ENCODE measurements at places on chromosomes 7 and 10.

DNA sequence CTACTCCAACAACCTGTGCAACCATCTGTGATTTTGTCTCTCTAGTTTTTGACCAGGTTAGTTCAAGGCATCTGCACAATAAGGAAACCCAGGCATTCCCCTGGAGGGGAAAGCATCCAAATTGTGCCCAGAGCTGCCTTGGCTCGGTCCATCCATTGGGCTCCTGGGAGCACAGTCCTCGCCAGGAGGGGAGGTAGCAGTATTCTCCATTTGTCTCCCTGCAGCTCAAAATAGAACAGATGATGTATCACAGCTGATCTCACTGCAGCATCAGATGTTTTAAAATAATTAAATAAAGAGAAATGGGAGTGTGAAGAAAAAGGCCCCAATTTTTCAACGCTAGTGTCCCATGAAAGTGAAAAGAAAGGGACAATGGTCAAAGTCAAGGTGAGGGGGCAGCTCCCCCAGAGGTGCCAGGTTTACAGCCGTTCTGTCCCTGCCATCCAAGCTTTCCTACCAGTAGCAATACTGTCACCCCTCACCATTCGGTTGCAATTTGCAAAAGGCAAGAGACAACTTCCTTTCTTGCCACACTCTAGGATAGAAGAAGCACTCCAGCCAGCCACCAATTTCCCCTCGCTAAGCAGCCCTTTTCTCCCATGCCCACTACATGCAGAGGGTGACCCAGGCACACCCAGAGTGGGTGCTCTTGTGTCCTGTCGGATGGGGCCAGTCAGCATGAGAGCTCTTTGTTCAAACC, 43.7 kb downstream of the KCNMA1 start:
- no peak for DNase-seq

DNA sequence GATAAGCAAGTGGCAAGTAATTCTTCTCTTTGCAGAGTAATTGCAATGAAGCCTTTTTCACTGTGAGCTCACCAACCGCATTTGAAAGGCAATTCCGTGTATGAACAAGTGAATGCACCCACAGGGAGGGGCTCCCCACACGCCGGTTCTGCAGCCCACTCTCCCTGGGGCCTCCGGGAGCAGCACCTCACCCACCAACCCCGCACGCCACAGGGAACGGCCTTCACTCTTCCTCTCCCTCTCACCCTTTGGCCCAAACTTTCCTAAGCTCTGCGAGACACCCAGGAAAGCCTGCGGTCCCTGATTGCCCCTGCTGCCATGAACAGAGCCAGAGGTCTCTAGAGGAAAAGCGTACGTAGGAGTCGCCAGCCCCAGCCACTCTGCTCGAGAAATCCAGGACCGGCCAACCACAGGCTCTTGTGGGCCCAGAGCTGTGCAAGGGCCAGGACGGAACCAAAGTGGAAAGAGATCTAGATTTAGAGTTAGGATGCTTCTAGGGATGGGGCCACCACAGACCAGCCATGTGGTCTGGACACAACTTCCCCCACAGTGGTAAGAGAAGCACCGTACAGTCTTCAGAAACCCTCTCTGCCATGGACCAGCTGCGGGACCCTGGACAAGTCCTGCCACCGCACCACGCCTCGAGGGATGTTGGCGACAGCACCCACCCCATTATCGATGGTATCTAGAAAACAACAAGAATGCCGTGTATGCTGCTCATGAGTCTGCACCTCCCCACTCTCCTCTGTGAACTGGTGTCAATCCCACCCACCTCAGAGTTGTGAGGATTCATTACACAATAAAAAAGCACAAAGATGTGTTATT, 3.6 kb downstream of the WDR86 start:
- no peak for DNase-seq

- peak; percentile 79 for DNase-seq
Observed at GRCh38 chr7:134458806-134459698, at the start of gene AKR1B1. Gene AKR1B1 (minus strand): TSS chr7:134459100. CDS start chr7:134459062, 38 bp downstream.

- no peak for DNase-seq
Observed at GRCh38 chr10:18659819-18660535, 746 bp downstream of the ARL5B start.

DNA sequence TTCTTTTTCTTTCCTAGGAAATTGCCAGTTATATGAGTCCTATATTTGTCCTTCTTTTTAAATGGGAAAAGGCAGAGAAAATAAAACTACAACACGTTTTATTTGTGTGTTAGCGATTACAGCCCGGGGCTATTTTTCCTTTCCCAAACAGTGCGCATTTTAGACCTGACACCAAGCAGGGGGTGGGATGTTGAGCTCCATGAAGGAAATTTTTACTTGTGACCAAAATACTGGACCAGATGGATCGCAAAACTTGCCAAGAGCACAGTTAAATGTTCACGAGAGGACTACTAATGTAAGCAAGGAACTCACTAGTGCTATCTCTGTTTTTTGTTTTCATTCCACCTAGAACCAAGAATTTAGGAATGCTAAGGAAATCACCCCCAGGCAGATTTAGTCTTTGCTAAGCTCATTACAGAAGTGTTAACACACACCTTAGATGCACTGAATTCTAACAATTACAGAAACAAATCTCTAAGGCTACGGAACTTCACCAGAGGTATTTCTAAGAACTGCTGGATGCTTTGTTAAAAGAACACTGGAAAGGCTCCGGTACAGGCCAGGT, 114.8 kb downstream of the JAZF1 start:
- DNase-seq: no peak

DNA sequence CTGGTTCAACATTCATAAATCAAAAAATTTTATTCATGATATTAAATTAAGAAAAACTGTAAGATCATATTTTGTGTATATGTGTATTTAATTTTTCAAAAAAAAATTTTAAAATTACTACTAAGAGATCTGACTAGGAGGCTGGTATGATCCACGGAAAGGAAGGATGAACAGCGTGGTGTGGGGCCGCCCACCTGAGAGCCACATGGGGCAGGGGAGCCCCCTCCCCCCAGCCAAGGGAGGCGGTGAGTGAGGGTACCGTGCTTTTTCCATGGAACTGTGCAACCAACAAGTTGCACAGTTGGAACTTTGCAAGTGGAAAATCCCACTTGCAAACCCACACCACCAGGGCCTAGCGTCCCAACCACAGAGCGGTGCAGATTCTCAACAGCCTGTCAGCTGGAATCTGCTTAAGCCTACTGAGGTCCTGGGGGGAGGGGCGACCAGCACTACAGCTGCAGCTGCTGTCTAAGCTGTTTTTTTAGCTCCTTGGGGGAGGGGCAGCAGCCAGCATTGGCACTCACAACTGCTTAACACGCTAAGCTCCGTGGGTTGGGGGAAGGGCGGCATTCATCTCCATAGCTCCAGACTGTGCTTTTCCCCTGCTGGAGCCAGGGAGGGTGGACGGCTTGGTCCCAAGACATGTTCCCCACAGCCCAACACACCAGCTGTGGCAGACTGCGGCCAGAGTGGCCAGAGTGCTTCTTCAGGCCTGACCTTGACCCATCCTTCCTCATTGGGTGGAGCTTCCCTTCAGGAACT, 94.2 kb upstream of the IGFBP3 start:
- DNase-seq: no peak

DNA sequence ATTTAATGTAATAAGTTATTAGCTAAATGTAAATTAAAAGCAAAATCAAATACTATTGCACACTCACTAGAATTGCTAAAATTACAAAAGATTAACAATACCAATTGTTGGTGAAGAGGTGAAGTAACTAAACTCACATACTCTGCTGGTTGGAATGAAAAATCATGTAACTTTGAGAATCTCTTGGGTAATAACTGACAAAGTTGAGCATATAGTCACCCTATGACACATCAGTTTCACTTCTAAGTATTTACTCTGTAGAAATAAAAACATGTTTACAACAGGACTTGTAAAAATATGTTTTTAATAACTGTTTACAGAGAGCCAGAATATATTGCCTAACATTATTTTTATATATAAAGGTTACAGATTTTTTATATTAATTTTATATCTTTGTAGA, 33.6 kb downstream of the CNTNAP2 start:
- no peak for DNase-seq

DNA sequence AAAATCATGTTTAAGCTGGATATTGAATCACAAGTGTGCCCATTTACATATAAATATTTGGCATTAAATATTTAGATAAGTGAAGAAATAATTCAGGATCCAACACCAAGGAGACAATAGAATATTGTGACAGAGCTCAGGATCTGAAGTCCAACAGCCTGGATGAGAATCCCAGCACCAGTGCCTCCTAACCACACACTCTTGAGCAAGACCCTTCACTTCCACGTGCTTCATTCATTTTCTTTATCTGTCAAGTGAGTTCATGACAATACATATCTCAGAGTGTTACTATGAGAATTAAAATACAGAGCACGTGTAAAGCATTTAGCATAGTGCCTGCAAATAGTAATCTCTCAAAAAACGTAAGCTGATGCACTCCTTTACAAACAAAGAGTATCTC, 78.4 kb upstream of the IKZF1 start:
- DNase-seq: no peak

DNA sequence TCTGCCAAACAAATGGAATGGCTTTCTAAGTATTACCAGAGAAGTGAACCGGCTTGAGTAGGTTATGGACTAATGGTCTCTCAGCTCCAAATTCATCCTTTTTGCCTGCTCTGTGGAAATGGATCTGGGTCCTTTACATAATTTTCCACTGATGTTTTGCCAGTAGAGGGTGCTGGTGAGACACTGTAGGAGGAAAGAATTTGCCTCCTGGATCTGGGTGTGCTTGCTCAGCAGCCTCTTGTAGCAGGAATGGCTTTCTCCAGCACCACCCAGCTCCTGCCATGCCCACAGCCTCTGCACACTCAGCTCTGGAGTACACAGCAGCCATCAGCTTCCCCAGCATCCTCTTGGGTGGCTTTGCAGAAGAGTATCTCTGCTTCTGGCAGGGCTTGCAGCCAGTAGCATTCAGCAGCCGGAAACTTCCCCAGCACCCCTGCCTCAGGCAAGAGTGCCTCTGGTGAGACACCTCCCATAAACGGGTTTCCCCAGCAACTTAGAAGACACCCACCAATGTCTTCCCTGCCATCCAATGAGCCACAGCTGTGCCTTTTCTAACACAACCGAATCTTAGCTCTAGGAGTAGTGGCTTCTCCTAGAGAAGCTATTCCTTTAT, 235.0 kb upstream of the PLPP4 start:
- DNase-seq: no peak

DNA sequence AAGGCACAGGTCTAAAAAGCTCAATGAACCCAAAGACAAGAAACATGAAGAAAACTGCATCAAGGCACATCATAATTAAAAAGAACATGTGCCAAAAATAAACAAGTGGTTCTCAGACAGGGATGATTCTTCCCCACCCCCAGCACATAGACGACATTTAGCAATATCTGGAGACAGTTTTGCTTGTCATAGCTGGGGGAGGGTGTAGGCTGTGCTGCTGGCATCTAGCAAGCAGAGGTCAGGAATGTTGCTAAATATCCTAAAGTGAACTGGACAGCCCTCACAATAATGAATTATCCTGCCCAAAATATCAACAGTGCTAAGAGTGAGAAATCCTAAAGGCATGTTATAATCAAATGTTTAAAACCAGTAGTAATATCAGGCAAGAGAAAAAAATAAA, 122.6 kb downstream of the MICU1 start:
- DNase-seq: no peak

DNA sequence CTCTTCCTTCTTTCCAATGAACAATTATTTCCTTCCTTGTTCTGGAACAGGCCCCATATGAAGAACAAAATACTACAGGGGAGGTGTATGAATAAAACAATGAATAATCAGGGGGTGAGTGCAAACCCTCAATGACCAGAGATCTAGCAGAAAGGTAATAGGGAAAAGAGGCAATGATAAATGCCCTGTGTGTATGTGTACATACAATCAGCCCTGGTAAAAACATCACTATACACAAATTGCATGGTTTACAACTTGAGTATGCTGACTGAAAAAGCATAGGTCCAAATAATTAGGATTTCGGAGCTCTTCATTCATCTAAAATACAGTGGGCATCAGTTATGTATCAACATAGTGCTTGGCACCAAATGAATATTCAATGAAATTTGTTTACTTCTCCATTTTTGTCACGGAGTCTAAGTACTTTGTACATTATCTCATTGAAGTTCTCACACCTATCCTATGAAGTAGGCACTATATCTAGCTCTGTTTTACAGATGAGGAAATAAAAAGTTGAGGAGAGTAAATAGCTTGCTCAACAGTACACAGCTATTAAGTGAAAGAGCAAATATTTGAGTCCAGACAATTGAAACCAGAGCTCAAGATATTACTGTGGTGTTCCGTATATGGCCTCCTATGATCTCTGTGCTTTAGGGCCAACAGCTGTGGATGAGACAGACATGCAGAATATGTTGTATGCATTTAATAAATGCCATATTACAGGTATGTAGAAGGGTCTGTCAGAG, 1065.4 kb downstream of the SORCS3 start:
- no peak for DNase-seq

DNA sequence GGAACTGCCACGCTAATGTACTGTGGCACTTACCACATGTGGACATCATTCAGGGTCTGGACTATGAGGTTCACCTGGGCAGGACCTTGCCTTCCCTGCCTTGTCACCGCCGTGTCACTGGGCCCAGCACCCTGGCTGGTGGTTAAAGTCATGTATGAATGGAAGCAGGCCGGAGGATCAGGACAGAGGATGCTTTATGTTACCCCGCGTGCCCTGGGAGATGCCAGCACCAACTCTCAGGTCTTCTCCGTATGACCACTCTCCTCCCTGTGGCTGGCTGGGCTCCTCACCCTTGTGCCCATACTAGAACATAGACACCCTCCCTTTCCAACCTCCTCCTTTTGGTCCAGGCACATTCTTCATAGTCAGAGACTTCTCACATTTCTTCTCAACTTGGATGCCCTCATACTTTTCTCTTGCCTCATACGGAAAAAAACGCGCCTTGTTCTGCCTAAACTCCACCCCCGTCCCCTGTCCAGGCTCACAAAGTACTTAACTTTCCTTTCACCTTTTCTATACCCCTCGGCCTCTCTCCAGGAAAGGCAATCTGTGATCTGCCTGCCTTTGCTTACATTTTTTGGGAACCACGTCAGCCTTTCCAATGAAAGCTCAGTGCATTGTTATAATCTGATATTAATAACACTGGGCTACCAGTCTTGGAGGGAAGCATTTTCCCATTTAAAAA, 240.0 kb downstream of the TEX36 start:
- no peak for DNase-seq

DNA sequence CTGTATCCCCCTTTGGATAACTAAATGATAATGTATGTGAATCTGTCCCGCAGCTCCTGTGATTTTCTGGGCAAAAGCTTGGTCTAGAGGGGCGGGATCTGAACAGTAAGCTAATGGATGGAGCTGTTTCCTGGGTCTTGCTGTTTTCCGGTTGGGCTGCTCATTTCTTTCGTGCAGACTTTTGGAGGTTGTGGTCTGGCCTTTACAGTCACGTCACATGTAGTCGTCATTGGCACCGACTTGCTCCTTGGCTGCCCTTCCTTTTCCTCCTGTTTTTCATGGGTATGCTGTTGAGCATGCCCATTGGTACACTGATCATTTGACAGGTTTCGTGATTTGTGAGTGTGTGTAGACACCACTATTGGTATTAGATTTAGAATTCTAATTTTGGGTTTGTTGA, 2.0 kb downstream of the FBH1 start:
- no peak for DNase-seq

GRCh38 chr10:69486922-69487730, 35.9 kb downstream of the TSPAN15 start:
- no peak for DNase-seq
